AG08396 (cell line): ENCODE measurements at places on chromosomes 5 and 9.

- DNase-seq, result no peak
Observed at GRCh38 chr9:105994970-105995369, 300.6 kb downstream of the TMEM38B start.

GRCh38 chr9:69377981-69378380, 53.0 kb downstream of the ENTREP1 start:
- DNase-seq, result no peak

GRCh38 chr5:38426986-38427950, 129.2 kb downstream of the LIFR start:
- DNase-seq, result no peak

DNA sequence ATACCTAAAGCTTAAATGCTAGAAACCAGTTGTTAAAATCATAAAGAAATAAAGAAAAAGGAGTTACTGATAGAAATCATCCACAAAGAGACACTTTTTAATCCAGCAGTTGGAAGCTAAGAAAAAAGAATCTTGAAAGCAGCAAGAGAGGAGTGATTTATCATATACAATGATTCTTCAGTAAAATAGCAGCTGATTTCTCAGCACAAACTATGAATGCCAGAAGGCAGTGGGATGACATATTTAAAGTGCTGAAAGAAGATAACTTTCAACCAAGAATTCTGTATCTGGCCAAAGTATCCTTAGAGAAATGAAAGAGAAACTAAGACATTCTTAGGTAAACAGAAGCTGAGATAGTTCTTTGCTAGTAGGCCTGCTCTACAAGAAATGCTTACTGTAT, 366.0 kb downstream of the HTR1A start:
- no peak for DNase-seq

GRCh38 chr5:142644127-142644526, 41.8 kb downstream of the FGF1 start:
- no peak for DNase-seq

DNA sequence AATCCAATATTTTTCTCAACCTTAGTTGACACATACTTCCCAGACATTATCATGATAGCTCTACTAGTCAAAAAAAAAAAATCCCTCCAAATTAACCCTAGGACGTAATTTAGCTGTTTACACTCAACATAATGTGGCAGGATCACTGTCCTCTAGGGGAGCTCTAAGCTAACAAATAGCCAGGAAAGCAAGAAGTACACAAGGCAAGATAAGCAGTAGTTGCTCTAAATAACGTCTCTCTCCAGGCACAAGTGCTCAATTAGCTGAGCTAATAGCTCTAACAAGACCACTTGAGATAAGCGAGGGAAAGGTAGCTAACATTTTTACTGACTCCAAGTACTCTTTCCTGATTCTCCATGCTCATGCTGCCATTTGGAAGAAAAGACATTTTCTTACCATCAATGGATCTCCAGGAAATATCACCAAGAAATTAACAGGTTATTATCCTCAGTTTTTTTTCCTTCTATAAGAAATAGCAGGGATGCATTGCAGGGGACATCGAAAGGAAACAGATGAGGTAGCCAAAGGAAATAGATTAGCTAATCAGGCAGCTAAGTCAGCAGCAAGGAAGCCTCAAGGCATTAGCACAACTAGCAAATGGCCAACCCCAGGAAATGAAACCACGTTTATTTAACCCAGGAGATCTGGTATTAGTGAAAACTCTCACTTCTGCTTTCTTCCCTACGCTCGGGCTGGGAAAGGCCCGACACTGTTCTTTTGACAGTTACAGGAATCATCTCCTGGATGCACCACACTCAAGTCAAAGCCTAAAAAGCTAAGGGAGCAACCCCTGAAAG, 614.1 kb downstream of the PTPRD start:
- DNase-seq, result no peak

DNA sequence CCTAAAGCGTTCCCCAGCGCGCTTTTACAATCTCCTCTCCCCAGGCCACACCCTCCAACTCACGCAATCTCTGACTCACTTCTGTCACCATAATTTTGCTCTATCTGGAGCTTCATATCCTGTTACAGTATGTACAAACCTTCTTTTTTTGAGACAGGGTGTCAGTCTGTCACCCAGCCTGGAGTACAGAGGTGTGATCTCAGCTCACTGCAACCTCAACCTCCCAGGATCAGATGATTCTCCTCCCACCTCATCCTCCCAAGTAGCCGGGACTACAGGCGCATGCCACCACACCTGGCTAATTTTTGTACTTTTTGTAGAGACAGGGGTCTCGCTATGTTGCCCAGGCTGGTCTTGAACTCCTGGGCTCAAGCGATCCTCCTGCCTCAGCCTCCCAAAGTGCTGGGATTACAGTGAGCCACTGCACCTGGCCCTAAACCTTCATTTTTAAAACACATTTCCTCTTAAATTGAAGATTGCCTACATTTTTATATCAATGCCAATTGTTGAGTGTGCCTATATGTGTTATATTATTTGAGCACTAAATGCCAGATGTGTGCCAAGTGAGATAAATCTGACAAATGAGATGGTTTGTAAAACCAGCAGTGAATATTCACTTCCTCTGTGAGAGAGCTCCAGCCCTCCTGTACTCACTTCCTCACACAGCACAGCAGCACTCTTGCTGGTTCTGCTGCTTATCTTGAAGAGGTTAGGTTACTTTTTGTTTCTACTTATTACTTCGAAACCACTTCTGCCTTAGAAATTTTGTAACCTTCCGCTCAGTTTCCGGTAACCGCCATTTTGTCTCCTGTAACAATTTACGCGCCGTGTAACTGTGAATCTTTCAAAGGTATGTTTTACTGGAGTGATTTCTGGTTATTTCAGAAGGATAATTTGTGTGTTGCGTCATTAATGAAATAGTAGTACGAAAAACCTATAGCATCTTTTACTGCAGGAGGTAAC, 57.9 kb downstream of the DOCK8 start:
- no peak for DNase-seq
